ENCODE measurements at places on chromosomes 3 and 15.

DNA sequence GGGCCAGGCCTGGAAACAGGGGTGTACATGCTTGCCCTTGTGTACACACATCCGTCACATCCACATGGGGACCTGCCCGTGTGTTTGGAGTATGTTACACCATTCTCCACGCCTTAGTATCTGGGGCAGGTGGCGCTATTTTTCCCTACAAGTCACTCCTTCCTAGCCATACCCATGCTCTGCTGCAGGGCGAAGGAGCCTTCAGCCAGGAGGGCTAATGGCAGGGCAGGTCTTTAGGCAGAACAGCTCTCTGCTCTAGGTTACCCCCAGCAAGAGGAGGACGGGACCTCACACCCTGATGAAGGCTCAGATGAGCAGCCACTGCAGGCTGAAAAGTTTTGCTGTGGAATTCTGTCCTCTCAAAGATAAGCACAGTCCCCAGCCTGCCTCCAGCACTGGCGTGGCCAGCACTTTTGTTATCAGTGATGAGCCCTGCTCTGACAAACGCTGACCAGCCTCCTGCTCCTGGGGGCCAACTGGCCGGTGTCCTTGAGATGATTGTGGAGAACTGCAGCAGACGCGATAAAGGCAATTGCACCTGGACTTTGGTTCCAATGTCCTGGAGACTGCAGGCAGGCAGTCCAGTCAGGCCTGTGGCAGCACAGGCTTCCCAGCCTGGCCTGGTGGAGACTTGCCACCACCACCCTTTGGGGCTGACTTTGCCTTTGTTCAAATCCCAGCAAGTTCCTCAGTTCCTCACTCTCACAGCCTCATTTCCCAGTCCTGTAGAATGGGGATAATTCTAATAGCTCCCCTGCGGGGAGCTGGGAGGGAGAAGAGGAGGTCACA is 19.8 kb upstream of the PIGZ start:
- no peak for DNase-seq

GRCh38 chr3:156705761-156706616 is 31.6 kb downstream of the TIPARP start:
- DNase-seq, result no peak

GRCh38 chr3:188026191-188026968 is 127.6 kb upstream of the LPP start:
- DNase-seq, result peak; percentile 34

GRCh38 chr3:64924961-64925360 is 237.2 kb upstream of the ADAMTS9 start:
- no peak for DNase-seq

- DNase-seq, result no peak
Observed at GRCh38 chr15:60297047-60297446, 100.7 kb downstream of the ANXA2 start.

DNA sequence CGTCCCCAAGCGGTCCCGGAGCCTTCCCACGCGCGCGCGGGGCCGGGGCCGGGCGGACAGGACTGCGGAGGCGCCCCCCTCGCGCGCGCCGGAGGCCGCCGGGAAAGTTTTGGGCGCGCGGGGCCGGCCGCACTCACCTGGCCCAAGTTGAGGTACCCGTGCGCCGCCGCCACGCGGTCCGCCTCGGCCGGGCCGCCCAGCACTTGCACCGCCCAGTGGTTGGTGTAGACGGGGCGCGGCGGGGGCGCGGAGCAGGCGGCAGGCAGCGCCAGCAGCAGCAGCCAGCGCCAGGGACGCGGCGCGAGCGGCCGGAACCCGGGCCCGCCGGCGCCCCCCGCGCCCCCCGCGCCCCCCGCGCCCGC is 289 bp downstream of the PCSK6 start:
- DNase-seq, result peak; percentile 71

DNA sequence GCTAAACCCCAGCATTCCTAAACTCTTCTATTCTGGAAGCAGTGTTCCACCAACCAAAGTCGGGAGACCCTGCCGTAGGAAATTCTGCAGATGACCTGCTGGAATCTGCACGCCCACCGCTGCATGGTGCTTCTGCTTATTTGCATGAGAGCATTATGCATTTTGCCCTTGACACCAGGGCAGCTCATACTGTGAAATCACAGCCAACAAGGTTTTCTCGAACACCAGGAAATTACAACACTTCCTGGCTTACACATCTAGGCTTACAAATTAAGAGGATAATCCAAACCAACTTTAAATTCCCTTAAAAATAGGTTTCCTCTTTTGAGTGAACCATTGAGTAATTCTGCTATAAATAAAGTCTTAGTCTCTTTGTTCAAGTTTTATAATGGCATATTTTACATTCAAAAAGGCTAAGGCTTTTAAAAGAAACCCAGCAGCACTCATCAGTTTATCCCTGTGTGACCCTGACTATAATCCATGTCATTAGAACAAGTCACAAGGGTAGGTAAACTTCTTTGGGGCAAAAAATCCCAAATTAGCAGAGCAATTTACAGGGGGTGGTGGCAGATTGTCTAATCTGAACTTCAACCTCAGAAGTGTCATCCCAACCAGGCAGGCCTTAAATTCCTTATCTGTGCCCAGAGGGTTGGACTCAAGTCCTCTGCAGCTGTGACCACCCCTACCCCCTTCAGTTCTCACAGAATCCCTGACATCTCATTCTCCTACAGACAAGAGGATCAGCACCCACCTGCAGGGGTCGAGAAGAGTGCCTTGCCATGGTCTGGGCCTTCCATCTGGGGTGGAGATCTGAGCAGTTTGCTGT is 33.5 kb upstream of the RBP1 start:
- DNase-seq, result no peak

DNA sequence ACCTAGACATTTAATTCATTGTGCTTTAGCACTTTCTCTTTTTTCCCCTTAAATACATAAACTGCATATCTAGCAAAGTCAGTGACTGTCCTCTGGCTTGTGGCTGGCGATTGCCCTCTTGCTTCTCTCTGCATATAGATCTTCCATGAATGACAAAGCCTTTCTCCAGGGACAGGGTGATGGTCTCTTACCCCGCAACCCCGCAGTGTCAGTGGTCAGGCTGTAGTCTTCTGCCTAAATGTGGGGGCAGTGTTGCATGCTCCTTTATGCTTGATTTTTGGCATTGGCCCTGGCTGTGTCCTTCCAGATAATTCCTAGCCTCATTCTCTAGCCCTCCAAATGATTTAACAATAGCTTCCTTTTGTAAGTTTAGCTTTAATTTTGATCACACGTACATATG is 407.8 kb downstream of the GABRB3 start:
- DNase-seq, result no peak

DNA sequence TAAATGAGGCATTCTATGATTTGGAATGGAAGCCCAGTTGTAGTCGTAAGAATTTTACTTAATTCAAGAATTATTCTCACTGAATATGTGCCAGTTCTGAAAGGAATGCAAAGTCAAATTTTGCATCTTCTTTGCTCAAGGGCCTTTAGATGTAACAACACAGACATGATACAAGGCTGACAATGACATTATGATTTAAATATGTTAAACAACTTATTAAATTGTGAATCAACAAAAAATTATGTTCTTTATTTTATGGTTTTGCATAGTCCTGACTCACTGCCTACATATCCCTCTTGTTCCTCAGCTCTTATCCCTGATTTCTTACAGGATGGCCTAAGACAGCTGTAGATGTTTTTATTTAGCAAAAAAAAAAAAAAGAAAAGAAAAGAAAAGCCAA is 170.9 kb upstream of the NR2E3 start:
- no peak for DNase-seq

- DNase-seq, result no peak
Observed at GRCh38 chr3:120172070-120172469, 77.8 kb upstream of the GSK3B start.

- DNase-seq, result peak; percentile 79
Observed at GRCh38 chr3:183527428-183528379, 27.8 kb downstream of the KLHL6 start.

GRCh38 chr15:22228101-22228762 is 147.9 kb downstream of the OR4M2 start:
- no peak for DNase-seq

DNA sequence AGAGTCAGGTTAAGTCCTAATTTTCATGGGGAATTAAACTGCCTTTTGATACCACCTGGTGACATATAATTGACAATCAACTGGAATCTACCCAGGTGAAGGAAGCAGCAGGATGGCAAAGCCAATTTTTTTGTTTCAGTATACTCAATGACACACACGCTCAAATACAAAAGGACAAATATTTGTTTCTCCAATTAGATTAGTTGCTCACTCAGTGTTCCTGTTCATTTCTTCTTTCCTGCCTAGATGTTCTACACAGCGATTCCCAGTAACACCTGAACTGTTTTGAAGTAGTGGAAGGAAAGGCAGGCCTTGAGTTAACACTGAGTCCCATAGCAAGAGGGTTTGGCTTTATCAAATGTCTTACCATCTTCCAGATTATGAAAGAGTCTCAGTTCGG is 157.5 kb downstream of the PDZRN3 start:
- no peak for DNase-seq

GRCh38 chr15:46343196-46343935 is 708.5 kb downstream of the SQOR start:
- no peak for DNase-seq

- DNase-seq, result no peak
Observed at GRCh38 chr3:114234745-114235144, 2.6 kb downstream of the ZNF80 start.

GRCh38 chr3:122758877-122759560 is 34.6 kb downstream of the HSPBAP1 start:
- no peak for DNase-seq

GRCh38 chr15:23629234-23629805 is 18.3 kb downstream of the MAGEL2 start:
- DNase-seq, result no peak

DNA sequence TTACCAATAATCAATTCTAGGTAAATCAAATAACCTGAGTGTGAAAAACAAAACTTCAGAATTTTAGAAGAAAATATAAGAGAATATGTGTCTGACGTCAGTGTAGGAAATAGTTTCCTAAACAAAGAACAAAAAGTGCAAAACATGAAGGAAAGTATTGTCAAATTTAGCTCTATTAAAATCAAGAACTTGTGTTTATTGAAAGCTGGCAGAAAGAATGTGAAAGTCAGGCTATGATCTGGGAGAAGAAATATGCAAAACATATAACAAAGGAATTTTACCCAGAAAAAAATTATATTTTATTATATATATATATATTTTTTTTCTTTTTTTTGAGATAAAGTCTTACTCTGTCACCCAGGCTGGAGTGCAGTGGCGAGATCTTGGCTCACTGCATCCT is 129.1 kb upstream of the ANKRD28 start:
- DNase-seq, result no peak

DNA sequence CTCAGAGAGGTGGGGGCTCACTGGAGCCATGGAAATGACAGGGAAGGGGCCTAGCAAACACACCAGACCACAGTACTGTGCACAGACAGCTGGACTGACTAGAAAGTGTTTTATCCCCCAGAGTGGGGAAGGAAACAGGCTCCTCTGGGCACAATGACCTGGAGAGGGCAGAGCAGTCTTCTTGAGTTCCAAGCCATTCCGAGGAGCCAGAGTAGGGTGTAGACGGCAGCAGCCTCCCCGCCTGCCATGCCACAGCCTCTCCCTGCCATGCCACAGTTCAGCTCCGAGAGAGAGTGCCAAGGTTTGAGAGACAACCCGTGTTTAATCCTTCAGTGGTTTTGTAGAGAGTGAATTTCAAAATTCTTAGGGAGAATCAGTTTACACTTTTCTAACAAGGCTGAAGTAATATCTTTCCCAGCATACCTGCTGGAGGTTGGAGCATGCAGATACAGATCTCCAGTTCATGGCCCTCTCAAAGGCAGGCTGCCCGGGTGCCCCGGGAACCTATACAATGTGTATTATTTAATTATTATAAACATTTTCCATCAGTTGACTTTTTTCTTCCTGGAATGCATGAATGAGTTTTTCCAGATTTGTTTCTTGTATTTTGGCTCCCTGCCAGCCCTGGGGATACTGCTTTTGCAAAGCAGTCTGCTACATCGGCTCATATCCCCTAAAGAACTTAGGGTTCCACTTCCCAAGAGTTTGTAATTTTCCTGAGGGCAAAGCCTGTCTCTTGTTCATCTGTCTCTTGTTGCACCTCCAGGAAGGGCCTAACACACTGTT is 3.2 kb downstream of the PODXL2 start:
- no peak for DNase-seq

DNA sequence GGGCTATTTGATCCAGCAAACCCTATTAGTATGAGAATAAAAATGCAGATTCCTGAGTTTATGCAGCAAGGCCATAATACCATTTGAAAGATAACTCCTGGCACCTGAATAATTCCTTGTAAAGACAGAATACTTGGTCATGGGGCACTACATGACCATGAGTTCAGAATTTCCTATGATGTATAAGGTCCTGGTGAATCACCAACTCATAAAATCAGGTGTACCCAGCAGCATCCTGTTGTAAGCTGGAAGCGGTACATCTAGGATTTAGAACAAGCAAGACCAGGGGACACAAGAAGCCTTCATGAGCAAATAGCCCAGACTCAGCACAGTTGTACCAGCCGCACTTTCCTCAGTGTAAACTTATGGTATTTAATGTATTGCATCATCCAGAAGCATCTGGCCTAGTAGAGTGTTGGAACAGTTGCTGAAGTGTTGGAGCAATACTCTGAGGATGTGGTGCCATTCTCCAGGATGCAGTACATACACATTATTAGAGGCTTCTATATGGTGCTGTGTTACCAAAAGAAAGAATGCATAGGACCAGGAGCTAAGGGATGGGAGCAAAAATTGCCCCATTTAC is 233.4 kb downstream of the SQOR start:
- no peak for DNase-seq

GRCh38 chr3:89179355-89180001 is 72.1 kb downstream of the EPHA3 start:
- no peak for DNase-seq

GRCh38 chr3:84772841-84773240 is 185.9 kb upstream of the CADM2 start:
- DNase-seq, result no peak

- DNase-seq, result no peak
Observed at GRCh38 chr15:89815769-89816168, 1.1 kb upstream of the ANPEP start.

- peak; percentile 95 for DNase-seq
Observed at GRCh38 chr15:67091071-67091979, 25.9 kb downstream of the SMAD3 start.

DNA sequence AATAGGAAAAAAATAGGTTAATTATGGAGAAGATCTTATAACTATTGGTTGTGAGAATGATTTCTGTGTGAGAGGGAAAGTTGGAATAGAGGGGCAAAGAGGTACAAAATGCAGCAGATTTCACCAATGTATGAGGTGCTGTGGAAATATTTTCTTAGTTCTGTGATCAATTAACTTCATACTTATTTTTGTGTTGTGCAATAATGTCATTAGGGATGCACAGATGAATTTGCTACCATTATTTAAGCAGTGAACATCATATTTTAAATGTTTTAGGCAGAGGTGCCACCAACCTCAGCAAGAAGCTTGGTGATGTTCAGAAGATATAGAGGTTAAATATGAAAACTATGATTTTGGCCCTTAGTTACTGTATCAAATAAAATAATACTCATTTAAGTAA is 21.6 kb downstream of the MBNL1 start:
- DNase-seq, result no peak

DNA sequence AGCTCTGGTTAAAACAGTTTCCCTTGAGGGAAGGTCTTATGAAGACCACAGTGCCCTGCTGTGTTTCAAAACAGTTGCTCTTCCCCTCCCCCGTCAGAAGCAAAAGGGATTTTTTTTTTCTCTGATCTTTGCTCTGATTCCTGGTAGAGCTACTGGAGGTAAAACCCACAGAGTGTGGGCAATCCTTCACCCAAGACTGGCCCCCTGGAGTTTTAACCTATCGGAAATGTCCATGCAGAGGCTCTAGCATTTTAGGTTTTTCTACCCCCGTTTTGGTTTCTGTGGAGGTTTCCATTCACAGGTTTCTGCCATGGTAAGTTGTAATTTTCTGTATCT is 27.7 kb downstream of the GRM2 start:
- DNase-seq, result peak; percentile 81

Data from activated CD4-positive, alpha-beta T cell treated with anti-CD3 and anti-CD28 coated beads, Interleukin-2, amount 10 ng/mL, durations not matched to agents 24 days and 14 days (primary cell).